ENCODE measurements at places on chromosomes 4 and X.

GRCh38 chr4:1470393-1470670 is 64.1 kb upstream of the NKX1-1 start:
- DNase-seq = no peak

- no peak for DNase-seq
Observed at GRCh38 chr4:26503844-26504243, 13.6 kb upstream of the CCKAR start.

GRCh38 chr4:14178421-14178820 is 550.9 kb upstream of the BOD1L1 start:
- DNase-seq = no peak

DNA sequence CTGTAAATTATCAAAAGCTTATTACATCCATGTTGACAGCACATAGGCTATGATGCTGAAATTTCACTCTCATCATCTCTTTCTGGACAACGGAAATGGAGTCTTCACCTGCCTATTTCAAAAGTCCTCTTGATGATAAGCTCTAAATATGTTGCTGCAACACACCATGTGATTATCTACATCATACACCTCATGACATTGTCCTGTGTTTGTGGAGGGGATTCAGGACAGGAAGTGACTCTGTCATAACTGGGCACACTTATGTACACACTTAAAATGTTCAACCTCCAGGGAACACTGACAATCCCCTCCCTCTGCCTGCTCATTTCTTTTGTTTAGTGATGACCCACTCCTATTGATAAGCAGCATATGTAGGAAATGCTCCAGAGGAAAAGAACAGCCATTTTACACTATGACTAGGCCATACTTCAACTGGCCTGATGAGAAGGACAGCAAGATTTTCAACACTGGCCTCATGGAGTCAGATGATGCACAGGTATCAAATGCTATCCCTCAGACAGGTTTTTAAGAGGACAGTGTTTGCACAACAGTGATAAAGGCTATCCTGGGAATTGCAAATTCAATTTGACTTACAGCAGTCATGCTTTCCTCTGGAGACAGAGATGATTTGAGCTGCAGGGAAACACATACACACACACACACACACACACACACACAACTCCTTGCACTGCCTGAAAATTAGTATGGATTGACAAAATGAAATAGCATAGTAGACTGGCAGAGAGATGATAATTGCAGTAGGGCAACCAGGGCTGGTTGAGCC is 163.3 kb upstream of the RASGEF1B start:
- DNase-seq = no peak

- peak; percentile 19 for DNase-seq
Observed at GRCh38 chr4:139665690-139666529, at the start of gene MGST2. Gene MGST2, plus strand, starts transcription at chr4:139665819. Its CDS starts 201 bp downstream, at chr4:139666020.

- DNase-seq = no peak
Observed at GRCh38 chrX:136765821-136766356, 14.8 kb downstream of the ARHGEF6 start.

- DNase-seq = no peak
Observed at GRCh38 chr4:177225605-177226004, 84.1 kb upstream of the NEIL3 start.

- no peak for DNase-seq
Observed at GRCh38 chr4:139333046-139333445, 30.8 kb upstream of the NDUFC1 start.

- DNase-seq = no peak
Observed at GRCh38 chr4:19317377-19317776, 934.3 kb upstream of the SLIT2 start.

- DNase-seq = no peak
Observed at GRCh38 chr4:6390356-6390755, 82.1 kb downstream of the PPP2R2C start.

DNA sequence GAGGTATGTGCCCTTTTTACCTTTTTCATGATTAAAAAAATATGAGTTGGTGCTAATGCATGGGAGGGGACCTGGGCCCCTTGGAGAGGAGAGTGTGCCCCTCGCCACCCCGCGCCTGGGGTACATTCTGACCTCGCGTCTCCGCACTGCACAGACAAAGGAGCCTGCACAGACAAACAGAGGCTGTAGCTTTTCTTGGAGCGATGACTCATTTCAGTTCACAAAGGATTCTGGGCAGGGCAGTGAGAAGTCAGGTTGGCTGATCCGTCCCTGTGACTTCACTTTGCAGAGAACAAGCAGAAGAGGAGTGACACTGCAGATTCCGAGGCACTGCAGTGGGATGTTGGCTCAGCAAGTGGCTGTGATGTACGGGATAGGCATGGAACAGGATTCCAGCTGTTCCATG is 82.9 kb downstream of the STOX2 start:
- DNase-seq = no peak

DNA sequence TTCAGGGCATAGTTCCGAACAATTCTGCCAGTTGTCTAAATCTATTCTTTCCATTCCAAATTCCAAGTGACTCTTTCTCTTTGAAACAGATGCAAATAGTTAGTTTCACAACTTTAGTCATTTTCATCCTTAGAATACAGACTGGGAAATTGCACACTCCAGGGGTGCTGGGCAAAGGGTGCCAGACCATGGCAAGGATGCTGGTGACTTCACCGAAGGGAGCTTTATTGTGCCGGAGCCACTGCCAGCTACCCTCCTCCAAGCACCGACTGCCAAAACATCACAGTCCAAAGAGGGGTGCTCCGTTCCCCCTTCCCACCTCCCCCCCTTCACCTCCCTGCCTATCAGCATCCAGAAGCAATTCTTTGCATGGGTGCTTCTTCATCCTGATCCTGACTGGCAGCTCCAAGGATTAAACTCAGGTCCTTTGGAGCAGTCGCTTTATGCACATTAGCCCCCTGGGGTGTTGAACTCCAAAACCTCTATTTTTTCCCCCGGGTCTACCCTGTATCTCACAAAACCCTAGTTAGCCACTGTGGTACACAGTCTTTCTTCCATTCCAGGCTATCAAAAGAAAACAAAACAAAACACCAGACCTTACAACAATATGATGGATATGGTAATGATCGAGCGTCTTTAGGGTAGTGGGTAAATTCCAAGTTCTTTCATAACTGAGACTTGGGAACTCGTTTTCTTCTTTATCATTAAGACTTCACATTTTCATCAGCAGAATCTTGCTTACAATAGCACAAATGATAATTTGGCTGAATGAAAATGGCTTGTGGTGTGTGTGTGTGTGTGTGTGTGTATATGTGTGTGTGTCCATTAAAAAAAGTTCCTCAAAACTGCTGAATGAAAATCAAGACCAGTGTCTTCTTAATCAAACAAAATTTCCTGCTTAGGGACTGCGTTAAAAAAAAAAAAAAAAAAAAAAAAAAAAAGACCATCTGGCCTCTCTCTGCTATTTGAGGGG is 28.7 kb downstream of the MID1 start:
- no peak for DNase-seq

GRCh38 chr4:801436-802124 is 24.3 kb downstream of the CPLX1 start:
- no peak for DNase-seq

DNA sequence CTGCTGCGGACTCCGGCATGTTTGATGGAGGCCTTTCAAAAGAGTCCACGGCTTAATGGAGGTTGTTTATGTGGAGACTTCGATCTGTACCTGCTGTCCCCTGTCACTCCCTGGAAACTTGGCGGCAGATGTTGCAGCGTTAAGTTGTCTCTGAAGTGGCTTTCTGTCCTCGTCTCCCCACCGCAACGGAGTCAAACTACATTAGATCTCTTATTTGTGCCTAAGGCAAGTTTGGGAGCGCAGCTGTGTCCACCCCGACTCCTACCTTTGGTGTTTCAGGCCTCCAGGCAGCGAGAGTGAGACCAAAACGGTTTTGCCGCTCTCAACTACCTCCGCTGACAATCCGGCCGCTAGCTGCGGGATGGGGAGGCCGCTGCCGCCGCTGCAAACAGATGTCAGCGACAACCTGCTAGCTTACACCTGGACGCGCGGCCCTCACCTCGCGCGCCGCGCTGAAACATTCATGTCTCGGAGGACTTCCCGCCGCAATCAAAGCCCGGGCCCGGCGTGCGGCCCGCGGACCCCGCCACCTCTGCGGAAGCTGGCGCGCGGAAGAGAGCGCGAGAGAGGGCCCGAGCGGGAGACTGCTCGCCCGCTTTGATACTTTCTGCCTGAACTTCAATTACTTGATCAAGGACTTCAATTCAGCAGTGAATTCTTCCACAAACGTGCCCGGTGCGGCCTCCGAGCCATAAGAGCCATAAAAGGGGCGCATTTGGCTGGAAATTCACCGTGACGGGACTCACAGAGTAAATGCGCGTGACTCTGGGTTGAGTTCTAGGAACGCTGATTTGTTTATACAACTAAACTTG is 108.4 kb downstream of the ANTXR2 start:
- DNase-seq = no peak

GRCh38 chr4:88645994-88646393 is 51.6 kb downstream of the NAP1L5 start:
- DNase-seq = no peak

GRCh38 chrX:66030505-66031317 is 9.2 kb downstream of the VSIG4 start:
- peak; percentile 6 for DNase-seq

DNA sequence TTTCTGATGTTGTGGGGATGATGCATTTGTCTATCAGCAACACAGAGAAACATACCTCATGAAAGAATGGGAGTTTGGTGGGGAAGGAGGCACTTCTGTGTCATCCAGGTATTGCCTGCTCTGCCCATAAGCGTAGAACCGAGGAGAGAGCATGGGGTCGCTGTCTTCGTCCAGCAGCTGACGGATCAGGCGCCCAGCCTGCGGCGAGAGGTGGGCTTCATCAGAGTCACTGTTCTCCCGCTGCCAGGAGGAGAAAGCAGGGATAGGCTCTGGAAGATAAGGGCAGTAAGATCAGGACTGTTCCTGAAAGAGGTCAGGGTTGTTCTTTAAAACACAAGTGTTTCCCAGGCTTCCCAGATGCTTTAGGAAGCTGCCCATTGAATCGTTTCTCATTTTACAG is 52.7 kb upstream of the NAP1L5 start:
- DNase-seq = no peak
